ENCODE measurements at places on chromosomes 3 and 15.

GRCh38 chr3:170896781-170897180, 11.7 kb downstream of the EIF5A2 start:
- H3K4me3 ChIP-seq, result no peak overlapping the region
- no peaks in the 10 kb centered on the region for H3K36me3 ChIP-seq
- H3K4me1 ChIP-seq, result no peaks in the 10 kb centered on the region

GRCh38 chr3:51530485-51530884, 8.0 kb upstream of the RAD54L2 start:
- H3K27me3 ChIP-seq, result peaks cover 4% of the 10 kb centered on the region
- H3K27ac ChIP-seq, result no peak overlapping the region
- DNase-seq, result no peak
- no peak overlapping the region for H3K4me3 ChIP-seq
- no peaks in the 10 kb centered on the region for H3K4me1 ChIP-seq
- no peaks in the 10 kb centered on the region for H3K36me3 ChIP-seq

GRCh38 chr3:173584838-173585831, 187.6 kb downstream of the NLGN1 start:
- H3K36me3 ChIP-seq, result no peaks in the 10 kb centered on the region
- no peaks in the 10 kb centered on the region for H3K4me1 ChIP-seq
- H3K27ac ChIP-seq, result no peak overlapping the region
- no peak overlapping the region for H3K4me3 ChIP-seq
- DNase-seq, result no peak
- H3K27me3 ChIP-seq, result peaks cover 12% of the 10 kb centered on the region

DNA sequence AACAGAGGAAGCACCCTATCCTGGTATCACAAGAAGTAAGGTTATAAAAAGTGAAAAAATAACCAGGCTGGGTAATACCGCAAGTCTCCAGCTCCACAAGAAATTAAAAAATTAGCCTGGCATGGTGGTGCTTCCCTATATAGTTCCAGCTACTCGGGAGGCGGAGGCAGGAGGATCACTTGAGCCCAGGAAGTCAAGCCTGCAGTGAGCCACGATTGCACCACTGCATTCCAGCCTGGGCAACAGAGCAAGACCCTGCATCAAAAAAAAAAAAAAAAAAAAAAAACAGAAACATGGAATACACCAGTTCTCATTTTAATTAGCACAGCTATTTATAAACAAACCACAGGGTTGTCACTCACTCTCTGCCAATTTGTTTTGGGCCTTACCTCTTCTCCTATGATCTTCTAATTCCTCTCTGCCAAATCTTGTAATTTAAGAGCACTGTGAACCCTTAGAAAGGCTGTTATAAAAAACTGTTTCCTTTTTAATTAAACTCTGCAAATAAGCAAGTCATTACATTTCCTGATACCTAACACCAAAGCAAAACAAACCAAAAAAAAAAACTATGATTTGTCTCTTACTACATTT, 22.6 kb downstream of the DCUN1D1 start:
- H3K36me3 ChIP-seq, result peaks cover 15% of the 10 kb centered on the region
- DNase-seq, result no peak
- no peaks in the 10 kb centered on the region for H3K27me3 ChIP-seq
- H3K4me1 ChIP-seq, result no peaks in the 10 kb centered on the region

- no peak overlapping the region for H3K4me3 ChIP-seq
- H3K36me3 ChIP-seq, result no peaks in the 10 kb centered on the region
- no peak for DNase-seq
- H3K27me3 ChIP-seq, result no peaks in the 10 kb centered on the region
Observed at GRCh38 chr15:73709686-73710085, 25.5 kb downstream of the CD276 start.

DNA sequence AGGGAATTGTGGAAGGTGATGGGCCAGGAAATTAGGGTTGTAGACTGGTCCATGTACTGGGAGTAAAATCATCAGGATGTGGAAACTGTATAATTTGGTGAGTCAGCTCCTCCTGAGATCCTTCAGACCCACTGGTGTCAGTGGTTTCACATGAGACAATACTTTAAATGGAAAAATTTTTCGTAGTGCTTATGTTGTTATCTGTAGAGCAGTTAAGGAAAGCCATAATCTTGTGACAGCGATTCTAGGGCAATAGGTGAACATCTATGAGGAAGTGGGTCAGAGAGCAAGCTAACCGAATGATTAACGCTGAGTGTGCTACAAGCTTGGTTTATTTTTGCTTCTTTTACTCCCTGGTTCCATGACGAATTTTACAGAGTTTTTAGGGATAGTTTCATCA, 200.6 kb downstream of the CADM2 start:
- no peak overlapping the region for H3K4me3 ChIP-seq
- H3K4me1 ChIP-seq, result no peaks in the 10 kb centered on the region
- no peaks in the 10 kb centered on the region for H3K36me3 ChIP-seq
- DNase-seq, result no peak

- no peak overlapping the region for H3K27ac ChIP-seq
- no peaks in the 10 kb centered on the region for H3K4me1 ChIP-seq
- H3K27me3 ChIP-seq, result no peaks in the 10 kb centered on the region
- no peak for DNase-seq
- no peak overlapping the region for H3K4me3 ChIP-seq
Observed at GRCh38 chr15:70348581-70349344, 251.0 kb upstream of the TLE3 start.

- DNase-seq, result no peak
- H3K27me3 ChIP-seq, result no peaks in the 10 kb centered on the region
- H3K27ac ChIP-seq, result no peak overlapping the region
Observed at GRCh38 chr15:34584330-34584668, 848 bp upstream of the GOLGA8B start.

GRCh38 chr15:66911131-66911700, 154.2 kb upstream of the SMAD3 start:
- no peak overlapping the region for H3K27ac ChIP-seq
- no peaks in the 10 kb centered on the region for H3K27me3 ChIP-seq
- no peak for DNase-seq
- H3K36me3 ChIP-seq, result no peaks in the 10 kb centered on the region
- H3K4me3 ChIP-seq, result no peak overlapping the region

DNA sequence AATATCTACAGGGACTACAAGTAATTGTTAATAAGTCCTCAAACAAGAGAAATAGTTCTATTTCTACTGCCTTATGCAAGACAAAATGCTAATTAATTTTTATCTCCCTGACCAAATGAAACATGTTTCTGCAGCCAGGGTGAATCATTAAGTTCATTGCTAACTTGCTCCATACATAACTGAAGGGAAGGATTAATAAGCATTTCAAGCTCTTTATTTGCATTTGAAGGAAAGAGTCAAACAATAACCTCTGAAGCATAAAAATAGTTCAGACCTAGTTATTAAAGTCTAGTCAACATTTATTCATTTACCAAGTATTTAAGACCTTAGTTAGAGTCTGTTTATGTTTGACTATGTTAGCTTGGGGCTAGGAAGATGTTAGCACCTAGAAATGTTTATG, 120.0 kb downstream of the ATP1B3 start:
- no peaks in the 10 kb centered on the region for H3K4me1 ChIP-seq
- H3K27ac ChIP-seq, result no peak overlapping the region
- H3K4me3 ChIP-seq, result no peak overlapping the region

DNA sequence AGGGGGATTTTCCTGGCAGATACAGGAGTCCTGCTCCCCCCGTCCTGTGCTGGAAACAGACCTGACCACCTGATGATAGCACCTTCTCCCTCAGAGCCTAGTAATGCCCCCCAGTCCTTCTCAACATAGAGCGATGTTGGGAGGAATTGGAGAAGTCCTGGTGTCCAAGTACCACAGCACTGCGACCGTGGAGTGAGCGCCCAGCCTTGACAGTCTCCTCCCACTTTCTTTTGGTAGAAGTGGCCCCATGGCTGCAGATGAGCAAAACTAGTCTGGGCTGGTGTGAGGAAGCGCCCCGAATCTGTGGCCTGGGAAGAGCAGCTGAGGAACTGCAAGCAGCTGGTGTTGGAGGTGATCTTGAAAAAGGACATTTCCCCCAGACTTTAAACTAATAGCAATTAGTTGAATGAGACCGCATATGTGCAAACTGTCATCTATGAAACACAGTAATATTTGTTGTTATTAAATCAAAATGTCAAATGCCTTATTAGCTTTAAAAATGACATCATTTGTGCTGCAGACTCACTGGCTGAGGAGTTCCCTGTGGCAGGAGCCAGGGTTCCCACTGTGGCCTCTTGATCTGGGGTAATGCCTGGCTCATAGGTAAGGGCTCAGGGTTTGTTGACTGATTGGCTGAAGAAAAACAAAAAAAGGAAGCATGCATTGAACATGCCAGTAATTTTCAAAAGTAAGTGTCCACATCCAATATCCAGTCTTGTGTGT, 121.8 kb downstream of the CACNA2D3 start:
- no peaks in the 10 kb centered on the region for H3K36me3 ChIP-seq
- H3K27me3 ChIP-seq, result no peaks in the 10 kb centered on the region
- DNase-seq, result no peak
- H3K4me3 ChIP-seq, result no peak overlapping the region
- H3K27ac ChIP-seq, result no peak overlapping the region

- H3K27me3 ChIP-seq, result peaks cover 26% of the 10 kb centered on the region
- no peak overlapping the region for H3K27ac ChIP-seq
- no peak for DNase-seq
- H3K4me1 ChIP-seq, result peaks cover 10% of the 10 kb centered on the region
Observed at GRCh38 chr3:10504171-10505049, 976 bp downstream of the ATP2B2 start.

- DNase-seq, result no peak
- H3K36me3 ChIP-seq, result no peaks in the 10 kb centered on the region
- no peak overlapping the region for H3K27ac ChIP-seq
- no peaks in the 10 kb centered on the region for H3K27me3 ChIP-seq
- no peak overlapping the region for H3K4me3 ChIP-seq
Observed at GRCh38 chr3:185691622-185692021, 105.5 kb downstream of the SENP2 start.

GRCh38 chr3:69259125-69259524, 126.8 kb downstream of the FRMD4B start:
- H3K4me3 ChIP-seq, result no peak overlapping the region
- no peaks in the 10 kb centered on the region for H3K36me3 ChIP-seq
- no peak overlapping the region for H3K27ac ChIP-seq
- H3K4me1 ChIP-seq, result no peaks in the 10 kb centered on the region
- H3K27me3 ChIP-seq, result no peaks in the 10 kb centered on the region

GRCh38 chr3:29597376-29598008, 316.6 kb downstream of the RBMS3 start:
- H3K4me1 ChIP-seq, result no peaks in the 10 kb centered on the region
- no peak overlapping the region for H3K4me3 ChIP-seq
- no peak for DNase-seq
- no peaks in the 10 kb centered on the region for H3K36me3 ChIP-seq

- no peaks in the 10 kb centered on the region for H3K27me3 ChIP-seq
- no peaks in the 10 kb centered on the region for H3K36me3 ChIP-seq
- no peak overlapping the region for H3K27ac ChIP-seq
- no peak for DNase-seq
Observed at GRCh38 chr3:107992976-107993684, 97.7 kb downstream of the CD47 start.

GRCh38 chr3:158696618-158697017, 24.2 kb upstream of the LXN start:
- no peak for DNase-seq
- no peaks in the 10 kb centered on the region for H3K4me1 ChIP-seq
- H3K4me3 ChIP-seq, result no peak overlapping the region

Measured in CD4-positive, alpha-beta T cell (primary cell).